Gastrocnemius medialis (tissue), 4 donors: ENCODE measurements at places on chromosomes 12 and 14. TPM values are rescaled to one million over a fixed set of nuclear protein-coding genes. Genes with fewer than 3 reads are reported as not detected.

- H3K27ac ChIP-seq = peak overlapping the region; percentile 75
- H3K4me1 ChIP-seq = peaks cover 7% of the 10 kb centered on the region
- DNase-seq = no peak
- peak overlapping the region; percentile 55 for H3K4me3 ChIP-seq
- peaks cover 91% of the 10 kb centered on the region for H3K27me3 ChIP-seq
- no peaks in the 10 kb centered on the region for H3K36me3 ChIP-seq
Measured at GRCh38 chr12:53973236-53974042, 513 bp downstream of the HOXC11 start.

GRCh38 chr14:23066855-23067744 lies 9.8 kb upstream of the CDH24 start:
- no peak for DNase-seq
- no peak overlapping the region for H3K4me3 ChIP-seq
- no peaks in the 10 kb centered on the region for H3K27me3 ChIP-seq
- peaks cover 3% of the 10 kb centered on the region for H3K36me3 ChIP-seq

DNA sequence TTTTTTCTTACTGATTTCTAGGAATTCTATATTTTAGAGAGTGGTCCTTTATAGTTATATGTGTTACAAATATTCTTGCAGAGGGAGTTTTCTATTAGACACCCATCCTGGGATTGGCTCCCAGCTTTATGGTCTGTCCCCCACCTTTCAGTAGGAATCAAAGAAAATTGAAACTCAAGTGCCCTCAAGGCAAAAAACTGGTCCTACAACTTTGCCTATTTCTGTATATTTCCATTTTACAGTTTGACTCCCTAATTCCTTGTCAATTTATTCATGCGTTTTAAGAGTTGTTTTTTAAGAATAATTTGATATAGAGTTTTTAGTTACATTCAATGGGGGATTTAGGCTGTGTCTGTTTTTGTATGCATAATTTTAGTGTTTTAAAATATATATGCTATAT lies 208.9 kb downstream of the SYNE2 start:
- no peak for DNase-seq
- no peak overlapping the region for H3K4me3 ChIP-seq
- no peak overlapping the region for H3K27ac ChIP-seq
- no peaks in the 10 kb centered on the region for H3K27me3 ChIP-seq
- no peaks in the 10 kb centered on the region for H3K36me3 ChIP-seq
- no peaks in the 10 kb centered on the region for H3K4me1 ChIP-seq

DNA sequence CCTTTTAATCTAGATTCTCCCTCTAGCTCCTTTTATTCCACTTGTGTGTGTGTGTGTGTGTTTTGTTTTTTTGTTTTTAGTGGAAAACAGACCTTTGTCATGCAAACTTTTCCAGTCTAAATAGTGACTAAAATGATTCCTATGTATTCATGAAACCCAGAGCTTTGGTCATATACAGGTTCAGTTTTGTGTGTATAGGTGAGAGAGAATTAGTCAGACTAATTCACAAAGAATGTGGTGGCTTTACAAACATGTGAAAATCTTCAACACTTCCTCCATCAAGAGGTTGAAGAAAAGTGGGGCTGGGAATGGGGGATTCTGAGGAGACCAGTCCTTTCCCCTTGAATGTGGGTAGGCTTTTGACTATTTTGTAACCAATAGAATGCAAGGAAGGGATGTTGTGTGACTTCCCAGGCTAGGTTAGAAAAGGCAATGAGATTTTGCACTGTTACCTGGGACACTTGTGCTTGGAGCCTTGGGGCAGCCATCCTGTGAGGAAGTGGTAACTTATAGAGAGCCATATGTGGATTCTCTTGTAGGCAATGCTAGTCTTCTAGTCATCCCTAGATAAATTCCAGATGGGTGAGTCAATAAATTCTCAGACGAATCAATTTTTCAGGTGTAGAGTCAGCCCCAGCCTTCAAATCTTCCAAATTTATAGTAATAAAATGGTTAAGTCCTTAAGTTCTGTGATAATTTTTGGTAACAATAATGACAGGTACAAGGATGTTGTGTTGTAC lies 236.1 kb downstream of the CEP128 start:
- no peak overlapping the region for H3K27ac ChIP-seq
- no peaks in the 10 kb centered on the region for H3K4me1 ChIP-seq
- no peak for DNase-seq

- H3K4me1 ChIP-seq = no peaks in the 10 kb centered on the region
- DNase-seq = no peak
- no peaks in the 10 kb centered on the region for H3K27me3 ChIP-seq
Measured at GRCh38 chr12:67539946-67540345, 108.6 kb upstream of the DYRK2 start.

- H3K27ac ChIP-seq = peak overlapping the region; percentile 51
Measured at GRCh38 chr14:69288956-69289705, 29.2 kb downstream of the GALNT16 start.

- no peaks in the 10 kb centered on the region for H3K36me3 ChIP-seq
- no peak overlapping the region for H3K27ac ChIP-seq
- DNase-seq = no peak
- H3K4me3 ChIP-seq = no peak overlapping the region
- H3K4me1 ChIP-seq = no peaks in the 10 kb centered on the region
Measured at GRCh38 chr12:33438025-33438772, 1.4 kb downstream of the SYT10 start.

DNA sequence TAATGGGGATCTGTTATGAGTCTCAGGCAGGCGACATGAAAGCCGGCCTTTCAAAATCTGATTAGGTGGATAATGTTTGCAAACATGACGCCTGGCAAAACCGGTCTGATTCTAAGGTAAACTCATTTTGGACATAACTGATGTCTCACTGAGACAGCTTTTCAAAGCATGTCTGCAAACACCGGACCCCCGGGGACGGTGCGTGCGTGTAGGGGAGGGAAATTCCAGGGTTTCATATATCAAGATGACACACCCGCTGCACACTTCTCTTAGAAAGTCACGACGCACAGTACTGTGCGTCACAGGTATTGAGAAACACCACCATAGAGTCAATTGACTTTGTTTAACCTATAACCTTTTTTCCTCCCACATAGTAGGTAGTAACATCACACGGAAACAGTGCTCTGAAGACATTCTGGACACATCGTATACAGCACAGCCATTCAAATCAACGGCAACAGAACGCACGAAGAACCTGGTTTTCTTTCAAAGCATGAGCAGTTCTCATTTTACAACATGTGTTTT lies 43.9 kb upstream of the TESC start:
- peaks cover 20% of the 10 kb centered on the region for H3K36me3 ChIP-seq
- peaks cover 5% of the 10 kb centered on the region for H3K4me1 ChIP-seq
- no peaks in the 10 kb centered on the region for H3K27me3 ChIP-seq
- H3K27ac ChIP-seq = no peak overlapping the region
- H3K4me3 ChIP-seq = no peak overlapping the region
- no peak for DNase-seq

DNA sequence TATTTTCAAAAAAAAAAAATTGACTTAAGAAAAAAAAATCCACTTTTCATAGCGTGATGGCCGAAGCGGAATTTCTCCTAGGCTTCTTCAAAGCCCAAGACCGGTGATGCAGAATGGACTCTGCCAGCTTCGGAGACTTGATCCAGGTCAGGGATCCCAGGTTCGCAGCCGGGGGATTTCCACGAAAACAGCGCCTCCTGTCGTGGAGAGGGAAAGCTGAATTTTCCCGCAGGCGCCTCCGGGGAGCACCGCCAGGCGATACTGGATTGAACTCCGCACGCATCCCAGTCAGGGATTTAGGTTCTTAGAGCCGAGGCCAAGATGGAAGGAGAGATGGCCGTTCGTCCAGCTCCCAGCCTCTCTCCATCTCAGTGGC lies 2.1 kb downstream of the TTC6 start:
- H3K4me3 ChIP-seq = no peak overlapping the region
- peaks cover 97% of the 10 kb centered on the region for H3K27me3 ChIP-seq
- no peak for DNase-seq
- H3K27ac ChIP-seq = no peak overlapping the region

GRCh38 chr12:78181544-78182162 lies 351.0 kb downstream of the NAV3 start:
- no peak for DNase-seq
- no peaks in the 10 kb centered on the region for H3K36me3 ChIP-seq
- no peaks in the 10 kb centered on the region for H3K27me3 ChIP-seq
- no peak overlapping the region for H3K27ac ChIP-seq

DNA sequence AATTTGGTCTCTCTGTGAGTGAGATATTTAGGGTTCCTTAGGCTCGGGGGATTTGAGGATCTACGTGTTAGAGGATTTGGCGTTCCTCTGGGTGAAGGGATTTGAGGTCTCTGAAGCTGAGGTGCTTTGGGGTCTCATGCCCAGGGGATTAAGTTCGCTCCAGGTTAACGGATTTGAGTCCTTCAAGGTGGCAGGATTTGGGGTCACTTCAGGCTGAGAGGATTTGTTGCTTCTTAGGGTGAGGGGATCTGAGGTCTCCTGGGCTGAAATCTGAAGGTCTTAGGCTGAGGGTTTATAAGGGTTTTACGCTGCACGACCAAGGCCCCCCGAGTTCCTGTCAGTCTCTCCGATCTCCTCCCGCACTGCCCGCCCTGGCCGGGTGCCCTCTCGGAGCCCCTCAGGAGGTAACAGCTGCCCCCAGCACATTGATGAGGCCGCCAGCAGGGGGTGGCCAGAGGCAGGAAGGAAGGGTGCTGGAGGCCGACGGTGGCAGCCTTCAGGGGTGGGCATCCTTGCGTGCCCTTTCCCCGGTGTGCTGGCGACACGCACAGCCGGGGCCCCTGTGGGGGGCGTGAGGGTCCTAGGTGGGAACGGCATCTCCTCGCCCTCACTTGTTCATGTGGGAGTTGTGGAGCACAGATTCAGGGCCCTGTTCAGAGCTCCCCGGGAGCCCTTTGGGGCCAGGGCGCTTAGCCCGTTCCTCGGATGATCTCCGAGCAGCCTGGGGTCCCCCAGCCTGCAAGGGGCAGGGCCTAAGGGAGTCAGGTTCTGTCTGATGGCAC lies 14.3 kb downstream of the CEP170B start:
- DNase-seq = no peak
- peaks cover 12% of the 10 kb centered on the region for H3K4me1 ChIP-seq
- H3K27me3 ChIP-seq = no peaks in the 10 kb centered on the region
- peaks cover 20% of the 10 kb centered on the region for H3K36me3 ChIP-seq
- no peak overlapping the region for H3K4me3 ChIP-seq
- no peak overlapping the region for H3K27ac ChIP-seq

DNA sequence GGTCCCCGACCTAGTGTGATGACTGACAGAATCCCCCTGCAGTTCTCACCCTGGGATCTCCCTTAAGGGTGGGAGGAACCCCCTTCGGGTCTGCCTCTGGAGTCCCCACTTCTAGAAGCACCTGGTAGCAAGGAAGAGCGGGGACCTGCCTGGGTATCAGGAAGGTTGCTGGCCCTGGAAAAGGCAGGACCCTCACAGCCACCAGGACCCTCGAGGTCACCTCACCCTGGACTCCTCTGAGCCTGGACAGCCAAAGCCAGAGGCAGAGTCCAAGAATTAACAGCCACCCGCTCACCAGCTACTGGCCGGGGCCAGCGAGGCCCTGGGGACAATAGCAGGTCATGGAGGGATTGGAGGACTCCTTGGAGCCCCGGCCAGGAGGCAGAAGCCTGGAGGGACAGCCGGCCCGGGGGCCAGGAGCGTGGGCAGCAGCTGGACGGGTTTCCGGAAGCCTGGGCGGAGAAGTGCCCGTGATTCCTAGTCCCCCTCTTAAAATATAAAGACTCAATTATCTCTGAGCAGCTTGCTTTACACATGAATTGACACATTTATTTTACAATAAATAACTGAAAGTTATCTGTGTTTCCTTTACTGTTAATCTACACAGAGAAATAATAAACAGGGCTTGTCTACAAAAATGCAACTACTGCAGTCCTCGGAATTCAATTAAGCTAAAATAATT lies 17.5 kb downstream of the BCL11B start:
- no peak for DNase-seq
- no peaks in the 10 kb centered on the region for H3K27me3 ChIP-seq
- no peak overlapping the region for H3K27ac ChIP-seq
- H3K4me3 ChIP-seq = no peak overlapping the region

GRCh38 chr12:4089121-4089606 lies 184.4 kb upstream of the CCND2 start:
- H3K4me3 ChIP-seq = no peak overlapping the region
- H3K27ac ChIP-seq = no peak overlapping the region
- no peaks in the 10 kb centered on the region for H3K4me1 ChIP-seq
- H3K27me3 ChIP-seq = no peaks in the 10 kb centered on the region

DNA sequence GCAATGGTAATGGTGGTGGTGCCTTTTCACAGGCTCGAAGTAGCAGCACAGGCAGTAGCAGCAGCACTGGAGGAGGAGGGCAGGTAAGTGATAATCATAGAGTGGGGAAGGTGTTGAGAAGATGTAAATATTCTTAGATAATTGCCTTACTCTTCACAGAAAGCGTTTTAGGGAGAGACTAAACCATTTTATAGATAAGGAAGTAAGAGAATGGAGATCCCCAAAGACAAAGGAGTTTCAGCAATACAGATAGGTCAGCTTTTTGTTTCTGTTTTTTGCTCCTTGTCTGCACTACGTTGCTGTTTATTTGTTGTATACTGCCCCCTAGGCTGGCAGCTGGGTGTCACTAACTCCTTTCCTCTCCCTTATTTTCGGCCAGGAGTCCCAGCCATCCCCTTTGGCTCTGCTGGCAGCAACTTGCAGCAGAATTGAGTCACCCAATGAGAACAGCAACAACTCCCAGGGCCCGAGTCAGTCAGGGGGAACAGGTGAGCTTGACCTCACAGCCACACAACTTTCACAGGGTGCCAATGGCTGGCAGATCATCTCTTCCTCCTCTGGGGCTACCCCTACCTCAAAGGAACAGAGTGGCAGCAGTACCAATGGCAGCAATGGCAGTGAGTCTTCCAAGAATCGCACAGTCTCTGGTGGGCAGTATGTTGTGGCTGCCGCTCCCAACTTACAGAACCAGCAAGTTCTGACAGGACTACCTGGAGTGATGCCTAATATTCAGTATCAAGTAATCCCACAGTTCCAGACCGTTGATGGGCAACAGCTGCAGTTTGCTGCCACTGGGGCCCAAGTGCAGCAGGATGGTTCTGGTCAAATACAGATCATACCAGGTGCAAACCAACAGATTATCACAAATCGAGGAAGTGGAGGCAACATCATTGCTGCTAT lies 2.0 kb downstream of the SP1 start:
- no peaks in the 10 kb centered on the region for H3K36me3 ChIP-seq
- H3K4me3 ChIP-seq = peak overlapping the region; percentile 67
- H3K4me1 ChIP-seq = peaks cover 70% of the 10 kb centered on the region
- peak overlapping the region; percentile 99 for H3K27ac ChIP-seq

CPM gene
- total RNA-seq = 12.9 TPM

ZC2HC1C gene
- 6.8 TPM for total RNA-seq

SLC8A3 gene
- 11.8 TPM for total RNA-seq

KRT8 gene
- total RNA-seq = 7.0 TPM

LGR5 gene
- 39.7 TPM for total RNA-seq

VSX2 gene
- not detected for total RNA-seq

IL26 gene
- not detected for total RNA-seq

TAS2R13 gene
- total RNA-seq = not detected

TAS2R42 gene
- not detected for total RNA-seq

MEG3 gene
- total RNA-seq = 30.7 TPM

SLC38A1 gene
- 286 TPM for total RNA-seq

LRRK2 gene
- total RNA-seq = 10.7 TPM

ACVRL1 gene
- total RNA-seq = 46.9 TPM

PLEKHA5 gene
- 1.4 TPM for total RNA-seq
